ENCODE measurements at places on chromosomes 6 and 20. TPM values are rescaled to one million over a fixed set of nuclear protein-coding genes. Genes with fewer than 3 reads are reported as not detected.

HS3ST5 gene
- not detected for polyA plus RNA-seq

SLC17A2 gene
- polyA plus RNA-seq = not detected

MUC21 gene
- not detected for polyA plus RNA-seq

MRPS18B gene
- polyA plus RNA-seq = 104 TPM

BICRAL gene
- 3.3 TPM for polyA plus RNA-seq

SUN5 gene
- polyA plus RNA-seq = not detected

SOX4 gene
- polyA plus RNA-seq = 17.5 TPM

STK38 gene
- 31.0 TPM for polyA plus RNA-seq

BNIP5 gene
- not detected for polyA plus RNA-seq

ZNF831 gene
- not detected for polyA plus RNA-seq

POU3F2 gene
- polyA plus RNA-seq = not detected

PSORS1C2 gene
- polyA plus RNA-seq = not detected

CBLN4 gene
- not detected for polyA plus RNA-seq

DPM1 gene
- polyA plus RNA-seq = 114 TPM

EEF1A2 gene
- polyA plus RNA-seq = 128 TPM

All from A549 (cell line).